NCI-H146 (cell line): ENCODE measurements at places on chromosomes 5 and 9.

DNA sequence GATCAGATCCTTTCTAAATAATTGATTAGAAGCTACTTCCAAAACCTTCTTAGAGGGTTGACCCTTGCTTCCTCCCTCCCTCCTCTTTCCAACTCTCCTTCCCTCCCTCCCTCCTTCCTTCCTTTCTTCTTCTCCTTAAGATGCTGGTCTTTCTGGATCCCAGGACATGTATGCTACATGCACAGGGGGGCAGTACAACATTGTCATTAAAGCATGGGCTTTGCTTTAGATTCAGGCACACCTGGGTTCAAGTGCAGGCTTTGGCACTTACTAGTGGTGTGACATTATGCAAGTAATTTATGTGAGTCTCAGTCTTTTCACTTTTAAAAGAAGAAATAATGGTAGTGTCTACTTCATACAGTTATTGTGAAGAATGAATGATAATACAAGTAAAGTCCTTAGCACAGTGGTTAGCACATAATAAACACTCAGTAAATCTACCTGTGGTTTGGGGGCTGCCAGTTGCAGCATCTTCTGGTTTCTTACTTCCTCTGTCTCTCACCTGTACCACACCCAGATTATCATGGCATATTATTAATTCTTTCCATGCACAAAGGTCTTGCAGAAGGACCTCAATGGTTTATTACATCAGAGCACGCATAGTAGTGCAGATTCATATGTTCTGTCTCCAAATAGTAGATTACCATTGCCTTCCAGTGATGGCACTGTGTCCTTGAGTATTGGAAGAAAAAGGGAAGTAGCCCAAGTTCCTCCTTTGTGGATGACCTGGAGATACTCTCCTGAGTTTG, 154.1 kb downstream of the ARHGAP26 start:
- DNase-seq, result no peak

DNA sequence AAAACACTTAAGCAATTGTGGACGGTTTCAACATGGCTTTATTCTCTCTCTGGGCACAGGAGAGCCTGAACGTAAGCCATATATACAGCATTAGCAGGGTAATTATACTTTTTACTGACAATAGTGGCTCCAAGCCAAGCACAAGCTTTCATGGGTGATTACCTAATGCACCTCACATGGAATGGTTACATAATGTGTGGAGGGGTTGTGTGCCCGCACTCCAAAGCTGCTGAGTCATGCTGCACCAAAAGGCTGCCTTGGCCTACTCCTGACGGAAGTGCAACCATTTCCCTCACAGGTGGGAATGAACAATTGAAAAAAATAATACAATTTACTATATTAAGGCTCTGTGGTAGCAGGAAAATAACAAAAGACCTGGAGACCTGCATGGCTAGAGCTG, 86.5 kb upstream of the ATP10B start:
- DNase-seq, result no peak

GRCh38 chr5:113068559-113068958, 92.0 kb downstream of the DCP2 start:
- DNase-seq, result no peak

GRCh38 chr9:13049223-13049622, 230.3 kb downstream of the MPDZ start:
- peak; percentile 98 for DNase-seq

- DNase-seq, result no peak
Observed at GRCh38 chr5:157518963-157519362, 56.6 kb downstream of the ADAM19 start.

GRCh38 chr5:80874162-80874561, 86.0 kb upstream of the RASGRF2 start:
- no peak for DNase-seq

DNA sequence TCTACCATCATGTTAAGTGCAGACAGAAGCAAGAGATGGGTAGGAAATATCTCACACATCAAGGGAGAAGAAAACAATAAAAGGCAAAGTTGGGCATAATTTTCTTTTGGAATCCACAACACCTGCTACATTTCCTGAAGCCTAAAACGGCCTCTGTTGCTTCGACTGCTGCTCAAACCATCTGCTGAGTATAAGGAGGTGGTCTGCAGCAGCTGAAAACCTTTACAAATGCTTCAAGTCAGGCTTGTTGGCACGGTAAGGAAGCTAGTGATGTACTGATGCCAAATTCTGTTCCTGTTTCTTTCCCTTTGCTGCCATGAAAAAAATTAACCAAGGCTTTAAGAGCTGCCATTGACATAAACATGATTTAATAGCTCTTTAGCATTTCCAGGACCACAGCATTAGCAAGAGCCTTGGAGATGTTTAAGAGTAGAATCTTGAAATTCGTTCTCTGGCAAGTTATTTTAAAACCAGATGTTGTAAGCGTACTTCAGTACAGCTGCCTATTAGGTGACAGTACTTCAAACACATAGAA, 75.6 kb downstream of the DMRTA1 start:
- DNase-seq, result no peak

DNA sequence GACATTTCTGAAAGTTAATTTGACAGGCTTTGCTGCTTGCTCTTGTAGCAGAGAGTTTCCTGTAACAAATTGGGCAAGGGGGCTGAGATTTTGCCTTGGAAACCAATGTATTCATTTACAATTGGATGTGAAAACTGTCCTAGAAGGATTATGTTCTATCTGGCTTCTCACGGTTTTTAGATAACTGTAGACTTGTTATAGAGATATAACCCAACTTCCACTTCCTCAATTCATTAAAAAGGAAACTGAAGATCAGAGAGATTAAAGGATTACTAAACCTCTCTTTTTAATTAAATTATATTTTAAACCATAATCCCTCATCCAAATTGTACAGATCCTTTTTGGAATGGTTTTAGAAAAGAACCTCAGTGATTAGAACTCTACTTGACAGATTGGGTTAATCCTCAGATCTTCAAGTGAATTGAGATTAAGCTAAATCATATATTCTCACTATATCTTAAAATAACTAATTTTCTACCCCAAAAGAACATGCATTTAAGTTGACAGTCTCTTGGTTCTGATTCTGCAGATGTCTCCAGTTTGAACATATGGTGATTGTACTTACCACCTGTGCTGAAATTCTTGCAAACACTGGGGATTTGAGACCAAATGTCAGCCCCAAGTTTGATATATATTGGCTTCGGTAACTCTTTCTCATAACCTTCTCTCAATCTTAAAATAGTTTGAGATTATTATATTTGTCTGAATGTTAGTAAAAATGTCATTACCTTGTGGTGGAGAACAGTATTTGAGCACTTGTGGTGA, 130.1 kb upstream of the C9orf72 start:
- DNase-seq, result no peak

DNA sequence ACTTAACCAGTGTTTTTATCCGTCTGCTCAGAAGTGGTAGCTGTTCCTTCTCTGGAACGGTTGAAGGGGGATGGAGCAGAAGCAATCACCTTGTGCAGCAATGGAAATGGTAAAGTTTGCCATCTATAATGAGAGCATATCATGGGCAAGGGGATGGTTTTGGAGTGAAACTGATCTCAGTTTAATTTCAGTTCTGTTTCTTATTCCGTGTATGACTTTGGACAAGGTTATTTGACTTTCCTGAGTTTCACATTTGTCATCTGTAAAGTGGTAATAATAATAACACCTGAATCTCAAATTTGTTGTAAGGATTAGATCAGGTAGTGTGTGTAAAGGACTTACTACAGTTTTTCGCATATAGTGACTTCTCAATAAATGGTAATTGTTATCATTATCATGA, 106.1 kb downstream of the PCSK1 start:
- DNase-seq, result no peak

- no peak for DNase-seq
Observed at GRCh38 chr5:8019719-8020218, 150.8 kb downstream of the MTRR start.

- no peak for DNase-seq
Observed at GRCh38 chr9:121240472-121241135, 27.4 kb upstream of the GSN start.

DNA sequence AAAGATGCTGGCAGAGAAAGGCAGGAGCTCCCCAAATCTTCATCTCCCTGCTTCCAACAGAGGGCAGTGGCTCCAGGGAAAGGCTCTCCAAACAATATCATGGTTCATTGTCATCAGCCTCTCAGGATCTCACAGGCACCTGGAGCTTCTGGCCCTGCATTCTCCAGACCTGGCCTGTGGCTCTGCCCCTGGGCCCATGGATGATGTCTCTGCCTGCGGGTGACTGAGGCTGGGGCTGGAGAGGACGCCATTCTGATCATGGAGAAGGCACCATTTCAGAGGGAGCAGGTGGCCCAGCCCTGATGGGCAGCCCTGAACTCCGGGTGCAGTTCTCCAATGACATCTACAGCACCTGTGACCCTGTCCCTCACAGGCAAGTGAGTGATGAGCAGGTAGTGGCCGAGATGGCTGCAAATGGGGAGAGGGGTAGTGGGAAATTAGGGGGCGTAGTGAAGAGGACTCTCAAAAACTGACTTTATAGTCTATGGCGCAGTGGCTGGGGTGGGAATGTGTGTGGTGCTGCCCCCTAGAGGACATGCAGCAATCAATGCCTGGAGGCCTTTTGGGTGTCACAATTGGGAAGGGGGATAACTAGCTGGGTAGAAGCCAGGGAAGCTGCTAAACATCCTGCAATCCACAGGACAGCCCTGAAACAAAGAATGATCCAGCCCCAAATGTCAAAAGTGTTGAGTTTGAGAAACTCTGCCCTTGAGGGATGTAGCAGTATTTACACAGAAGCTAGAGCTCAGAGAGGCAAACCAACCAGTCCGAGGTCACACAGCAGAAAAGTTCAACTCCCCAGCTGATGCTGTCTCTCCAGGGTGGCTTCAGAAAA, 3.2 kb downstream of the SH3PXD2B start:
- no peak for DNase-seq

DNA sequence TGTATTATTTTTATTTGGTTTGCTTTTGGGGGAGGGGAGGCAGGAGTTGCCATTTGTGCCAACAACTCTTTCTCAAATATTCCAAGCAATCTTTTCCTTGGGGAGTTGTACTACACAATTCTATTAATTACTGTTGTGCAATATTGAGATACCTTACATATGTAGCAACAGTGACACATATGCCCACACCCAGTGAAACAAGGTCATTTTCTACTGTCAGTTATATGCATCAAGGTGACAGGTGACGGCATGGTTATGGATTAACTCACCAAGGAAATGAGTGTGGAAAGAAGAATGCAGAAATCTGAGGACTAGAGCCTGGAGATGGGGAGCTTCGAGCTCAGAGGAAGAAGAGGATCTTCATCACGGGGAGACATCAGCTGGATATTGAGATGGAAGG, 17.9 kb upstream of the MSMP start:
- DNase-seq, result peak; percentile 23

GRCh38 chr5:132566657-132567056, 9.9 kb downstream of the RAD50 start:
- DNase-seq, result no peak

DNA sequence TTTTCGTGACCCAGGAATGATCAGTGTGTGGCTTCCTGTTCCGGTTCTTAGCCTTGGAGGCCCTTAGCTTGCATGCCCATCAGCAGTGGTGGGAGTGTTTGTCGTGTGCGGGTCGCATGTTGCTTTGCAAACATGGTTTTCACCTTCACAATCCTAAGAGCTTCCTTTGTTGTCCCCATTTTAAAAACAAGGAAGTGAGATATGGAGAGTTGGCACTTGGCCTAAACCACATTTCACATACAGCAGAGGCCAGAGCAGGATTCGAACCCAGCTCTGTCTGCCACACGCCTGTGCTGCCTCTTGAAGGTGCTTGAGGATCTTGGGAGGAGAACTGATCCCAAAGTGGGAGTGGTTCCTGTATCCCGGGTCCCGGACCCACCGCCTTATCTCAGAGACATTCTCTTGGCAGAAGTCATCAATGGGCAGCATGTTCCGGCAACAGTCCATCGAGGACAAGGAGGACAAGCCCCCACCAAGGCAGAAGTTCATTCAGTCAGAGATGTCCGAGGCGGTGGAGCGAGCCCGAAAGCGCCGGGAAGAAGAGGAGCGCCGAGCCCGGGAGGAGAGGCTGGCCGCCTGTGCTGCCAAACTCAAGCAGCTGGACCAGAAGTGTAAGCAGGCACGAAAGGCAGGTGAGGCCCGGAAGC, 38.2 kb upstream of the POMT1 start:
- no peak for DNase-seq

- DNase-seq, result no peak
Observed at GRCh38 chr5:41736641-41737040, 133.6 kb downstream of the OXCT1 start.

DNA sequence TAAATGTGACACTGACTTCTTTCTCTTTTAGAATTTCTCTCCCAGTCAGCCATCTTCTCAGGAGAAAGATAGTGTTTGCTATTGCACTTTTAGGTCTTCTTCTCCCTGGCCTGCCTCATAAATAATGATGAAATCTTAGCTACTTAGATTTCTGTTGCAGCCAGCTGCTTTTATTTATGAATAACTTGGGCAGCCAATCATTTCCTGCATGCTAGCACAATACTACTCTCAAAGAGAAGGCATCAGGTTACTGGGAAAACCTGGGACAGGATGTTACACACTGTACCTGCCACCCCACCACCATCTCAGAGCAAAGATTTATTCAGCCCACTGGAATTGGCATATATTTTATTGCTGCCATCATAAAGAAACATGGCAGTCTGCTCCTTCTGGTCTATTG, 266.6 kb downstream of the PRELID2 start:
- DNase-seq, result no peak

DNA sequence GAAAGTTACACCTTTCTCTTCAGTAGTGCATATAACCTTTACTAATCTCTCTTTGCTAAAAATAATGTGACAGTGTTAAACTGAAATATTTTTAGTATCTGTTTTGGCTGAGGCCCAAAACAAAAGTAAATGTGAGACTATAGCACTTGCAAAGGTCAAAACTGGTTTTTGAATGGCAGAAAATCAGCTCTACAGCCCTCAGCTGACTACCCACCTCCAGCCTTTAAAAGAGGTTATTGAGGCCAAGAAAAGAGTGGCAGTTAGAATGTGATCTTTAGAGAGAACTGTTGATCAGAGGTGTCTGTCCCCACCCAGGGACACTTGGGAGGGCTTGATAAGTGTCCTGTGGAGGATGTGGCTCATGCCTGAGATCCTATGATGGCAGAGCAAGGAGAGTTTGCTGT, 30.9 kb downstream of the PRKACG start:
- no peak for DNase-seq

DNA sequence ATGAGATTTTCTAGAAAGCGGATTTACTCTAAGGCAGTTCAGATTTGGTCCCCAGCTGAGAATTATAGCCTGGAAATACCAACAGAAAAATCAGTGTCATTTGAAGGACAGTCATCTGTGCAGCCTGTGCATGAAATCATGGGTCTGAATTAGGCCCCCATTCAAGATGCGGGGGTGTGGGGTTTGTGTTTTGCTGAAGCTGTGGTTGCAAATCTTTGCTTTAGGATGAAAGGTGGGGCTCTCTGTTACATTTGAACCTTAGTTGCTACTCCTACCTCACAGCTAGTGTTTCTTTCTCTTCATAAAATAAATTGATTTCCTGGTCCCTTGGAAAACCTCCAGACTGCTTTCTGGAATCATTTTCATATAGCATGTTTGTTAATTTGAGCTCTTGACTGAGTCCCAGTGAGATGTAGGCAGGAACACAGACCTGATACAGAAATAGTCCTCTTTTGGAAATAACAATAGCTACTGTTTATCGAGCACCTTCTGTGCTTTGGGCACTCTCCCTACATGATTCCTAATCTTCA, 4.8 kb upstream of the ABL1 start:
- DNase-seq, result no peak
